H1 (cell line): ENCODE measurements at places on chromosomes 6 and 20.

- H3K4me1 ChIP-seq: no peaks in the 10 kb centered on the region
- H3K27ac ChIP-seq: no peak overlapping the region
- no peak for DNase-seq
- H3K36me3 ChIP-seq: no peaks in the 10 kb centered on the region
Measured at GRCh38 chr6:30749554-30750378, 5.4 kb upstream of the IER3 start.

DNA sequence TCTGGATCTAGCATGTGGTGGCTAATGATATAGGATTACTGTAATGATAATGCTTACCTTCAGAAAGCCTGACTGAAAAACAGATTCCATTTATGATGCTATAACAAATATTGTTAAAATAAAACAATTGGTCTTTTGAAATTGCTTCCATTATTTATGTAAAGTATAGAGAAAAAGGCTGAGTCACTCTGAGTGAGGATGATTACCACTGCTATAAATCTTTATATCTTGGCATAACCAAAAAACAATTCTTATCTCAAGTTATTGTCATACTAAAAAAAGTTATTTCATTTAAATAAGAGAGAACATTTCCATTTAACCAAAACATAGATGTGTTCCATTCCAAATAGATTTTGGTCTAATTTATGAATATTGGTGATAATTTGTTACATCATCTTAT, 53.0 kb upstream of the DST start:
- no peak overlapping the region for H3K4me3 ChIP-seq
- DNase-seq: no peak
- H3K27me3 ChIP-seq: no peaks in the 10 kb centered on the region
- H3K36me3 ChIP-seq: no peaks in the 10 kb centered on the region
- no peak overlapping the region for H3K27ac ChIP-seq
- H3K4me1 ChIP-seq: no peaks in the 10 kb centered on the region

DNA sequence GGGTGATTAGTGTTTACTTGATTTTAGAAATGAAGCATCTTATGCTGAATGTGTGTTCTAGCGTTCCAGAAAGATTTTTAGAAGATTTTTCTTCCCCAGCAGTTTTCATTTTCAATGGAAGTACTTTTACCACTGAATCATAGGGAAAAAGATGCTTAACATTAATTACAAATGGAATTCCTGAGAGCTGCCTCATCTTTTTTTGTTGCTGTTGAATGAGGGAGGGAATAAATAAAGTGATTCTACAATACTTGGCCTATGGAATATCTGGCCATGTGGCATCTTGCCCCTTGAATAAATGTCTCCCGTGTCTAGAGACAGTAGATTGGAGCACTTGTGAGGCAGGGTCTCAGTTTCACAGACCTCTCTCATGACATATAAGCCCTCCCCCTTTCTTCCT, 44.1 kb upstream of the SLC22A1 start:
- H3K4me1 ChIP-seq: no peaks in the 10 kb centered on the region
- no peak for DNase-seq
- peaks cover 78% of the 10 kb centered on the region for H3K36me3 ChIP-seq
- H3K27ac ChIP-seq: no peak overlapping the region
- H3K4me3 ChIP-seq: no peak overlapping the region
- no peaks in the 10 kb centered on the region for H3K27me3 ChIP-seq

DNA sequence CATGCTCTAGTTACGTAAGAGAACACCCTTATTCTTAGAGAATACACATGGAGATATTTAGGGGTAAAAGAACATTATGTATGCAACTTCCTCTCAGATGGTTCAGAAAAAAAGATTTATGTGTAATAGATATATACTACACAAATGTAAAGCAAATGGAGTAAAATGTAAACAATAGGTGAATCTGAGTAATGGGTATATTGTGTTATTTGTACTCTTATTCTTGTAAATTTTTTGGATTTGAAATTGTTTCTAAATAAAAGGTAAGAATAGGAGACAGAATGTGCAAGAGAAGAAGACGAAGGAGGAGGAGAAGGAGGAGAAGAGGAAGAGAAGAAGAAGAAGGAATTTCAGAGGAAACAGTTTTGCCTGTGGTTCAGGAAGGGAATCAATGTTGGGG, 22.5 kb upstream of the LCA5 start:
- no peak for DNase-seq
- no peak overlapping the region for H3K4me3 ChIP-seq
- H3K27ac ChIP-seq: no peak overlapping the region
- no peaks in the 10 kb centered on the region for H3K4me1 ChIP-seq
- H3K36me3 ChIP-seq: no peaks in the 10 kb centered on the region
- H3K27me3 ChIP-seq: no peaks in the 10 kb centered on the region

- DNase-seq: no peak
- H3K27ac ChIP-seq: no peak overlapping the region
- no peaks in the 10 kb centered on the region for H3K4me1 ChIP-seq
- H3K4me3 ChIP-seq: no peak overlapping the region
- no peaks in the 10 kb centered on the region; the same call in 1 of the 2 replicates for H3K27me3 ChIP-seq
Measured at GRCh38 chr20:37656945-37657344, 36.9 kb upstream of the CTNNBL1 start.

DNA sequence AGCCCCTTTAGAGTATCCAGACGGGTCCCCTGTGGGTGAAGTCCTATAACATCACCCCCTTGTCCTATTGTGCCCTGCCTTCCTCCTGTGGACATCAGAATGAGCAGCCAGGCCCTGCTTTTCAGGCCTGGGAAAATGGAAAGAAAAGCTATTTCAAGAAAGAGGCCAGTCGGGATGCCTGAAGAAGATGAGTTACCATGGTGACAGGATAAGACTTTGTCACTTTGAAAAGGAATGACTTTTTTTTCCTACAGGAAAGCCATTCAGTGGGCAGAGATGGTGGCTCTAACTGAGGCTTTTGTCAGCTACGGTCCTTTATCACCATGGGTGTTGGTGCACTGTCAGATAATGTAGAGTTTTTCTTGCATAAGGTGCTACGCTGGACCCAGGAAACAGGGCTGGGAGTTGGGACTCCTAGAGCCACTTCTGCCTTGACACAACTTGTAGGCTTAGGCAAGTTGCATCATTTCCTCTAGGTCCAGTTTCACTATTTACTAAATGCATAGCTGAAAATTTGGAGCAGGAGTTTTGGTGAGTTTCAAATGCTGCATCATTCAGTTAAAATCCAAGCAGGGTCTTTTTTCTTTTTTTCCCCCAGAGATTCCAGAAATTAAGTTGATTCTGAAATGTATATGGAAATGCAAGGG, 293.6 kb upstream of the PRND start:
- H3K4me1 ChIP-seq: no peaks in the 10 kb centered on the region; the same call in 1 of the 2 replicates
- no peaks in the 10 kb centered on the region for H3K36me3 ChIP-seq
- H3K27ac ChIP-seq: no peak overlapping the region
- H3K4me3 ChIP-seq: no peak overlapping the region
- no peak for DNase-seq
- H3K27me3 ChIP-seq: no peaks in the 10 kb centered on the region

- H3K4me3 ChIP-seq: no peak overlapping the region
- H3K27me3 ChIP-seq: no peaks in the 10 kb centered on the region
- DNase-seq: no peak
- H3K36me3 ChIP-seq: no peaks in the 10 kb centered on the region
- no peak overlapping the region for H3K27ac ChIP-seq
Measured at GRCh38 chr6:115717062-115717461, 343.6 kb downstream of the FRK start.

GRCh38 chr20:14522595-14522994, 185.2 kb upstream of the FLRT3 start:
- no peak overlapping the region for H3K4me3 ChIP-seq
- no peaks in the 10 kb centered on the region for H3K36me3 ChIP-seq
- no peaks in the 10 kb centered on the region for H3K27me3 ChIP-seq
- no peak for DNase-seq

DNA sequence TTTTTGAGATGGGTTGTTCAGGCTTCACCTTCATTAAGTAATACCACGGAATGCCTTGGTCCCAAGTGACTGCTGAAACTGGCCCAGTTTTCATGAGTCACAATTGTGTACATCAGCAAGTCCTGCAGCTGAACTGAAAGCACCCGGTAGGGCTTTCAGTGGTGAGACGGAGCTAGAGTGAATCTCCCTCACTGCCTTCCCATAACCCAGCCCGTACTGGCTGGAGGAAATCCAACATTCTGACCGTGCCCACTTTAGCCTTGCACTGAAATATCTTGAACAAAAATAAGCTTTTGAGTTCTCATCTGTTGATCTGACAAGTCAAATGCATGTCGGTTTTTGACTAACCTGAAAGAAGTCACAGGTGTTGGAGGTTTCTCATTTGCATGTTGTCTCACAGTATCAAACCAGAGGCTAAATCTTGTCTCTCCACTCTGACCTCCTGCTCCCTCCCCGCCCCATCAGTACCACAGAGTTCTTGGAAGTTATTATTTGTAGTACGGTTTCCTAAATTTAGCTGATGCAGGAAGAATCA, 35.9 kb downstream of the DUSP22 start:
- H3K27me3 ChIP-seq: no peaks in the 10 kb centered on the region
- no peaks in the 10 kb centered on the region for H3K36me3 ChIP-seq
- H3K4me1 ChIP-seq: peaks cover 2% of the 10 kb centered on the region
- no peak overlapping the region for H3K4me3 ChIP-seq

DNA sequence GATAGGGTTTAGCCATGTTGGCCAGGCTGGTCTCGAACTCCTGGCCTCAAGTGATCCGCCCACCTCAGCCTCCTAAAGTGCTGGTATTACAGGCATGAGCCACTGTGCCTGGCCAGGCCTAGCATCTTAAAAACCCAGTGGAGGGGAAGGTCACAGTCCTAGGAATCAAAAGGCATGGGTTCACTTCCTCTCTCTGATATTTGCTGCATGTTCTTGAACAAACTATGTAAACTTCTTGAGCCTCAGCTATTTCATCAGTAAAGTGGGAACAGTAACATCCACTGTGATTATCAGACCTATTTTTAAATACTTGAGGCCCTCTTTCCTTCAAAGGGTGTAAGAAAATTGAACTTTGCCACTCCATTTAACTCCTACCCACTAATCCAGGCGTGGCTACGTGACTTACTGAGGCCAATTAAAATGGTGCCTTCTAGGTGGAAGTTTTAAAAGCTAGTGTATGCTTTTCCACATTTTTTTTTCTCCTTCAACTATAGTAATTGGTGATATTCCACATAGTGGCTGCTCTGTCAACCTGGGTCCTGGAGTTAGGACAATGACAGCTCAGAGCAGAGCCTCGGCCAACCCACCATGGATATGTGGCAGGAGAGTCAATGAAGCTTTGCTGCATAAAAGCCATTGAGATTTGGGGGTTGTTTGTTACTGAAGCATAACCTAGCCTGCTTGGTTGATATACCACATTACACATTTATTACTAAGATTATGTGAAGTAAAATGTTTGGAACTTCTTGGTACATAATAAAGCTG, 32.2 kb upstream of the IER3 start:
- H3K4me1 ChIP-seq: no peaks in the 10 kb centered on the region
- no peak overlapping the region for H3K27ac ChIP-seq
- H3K4me3 ChIP-seq: no peak overlapping the region
- DNase-seq: no peak
- H3K36me3 ChIP-seq: no peaks in the 10 kb centered on the region

DNA sequence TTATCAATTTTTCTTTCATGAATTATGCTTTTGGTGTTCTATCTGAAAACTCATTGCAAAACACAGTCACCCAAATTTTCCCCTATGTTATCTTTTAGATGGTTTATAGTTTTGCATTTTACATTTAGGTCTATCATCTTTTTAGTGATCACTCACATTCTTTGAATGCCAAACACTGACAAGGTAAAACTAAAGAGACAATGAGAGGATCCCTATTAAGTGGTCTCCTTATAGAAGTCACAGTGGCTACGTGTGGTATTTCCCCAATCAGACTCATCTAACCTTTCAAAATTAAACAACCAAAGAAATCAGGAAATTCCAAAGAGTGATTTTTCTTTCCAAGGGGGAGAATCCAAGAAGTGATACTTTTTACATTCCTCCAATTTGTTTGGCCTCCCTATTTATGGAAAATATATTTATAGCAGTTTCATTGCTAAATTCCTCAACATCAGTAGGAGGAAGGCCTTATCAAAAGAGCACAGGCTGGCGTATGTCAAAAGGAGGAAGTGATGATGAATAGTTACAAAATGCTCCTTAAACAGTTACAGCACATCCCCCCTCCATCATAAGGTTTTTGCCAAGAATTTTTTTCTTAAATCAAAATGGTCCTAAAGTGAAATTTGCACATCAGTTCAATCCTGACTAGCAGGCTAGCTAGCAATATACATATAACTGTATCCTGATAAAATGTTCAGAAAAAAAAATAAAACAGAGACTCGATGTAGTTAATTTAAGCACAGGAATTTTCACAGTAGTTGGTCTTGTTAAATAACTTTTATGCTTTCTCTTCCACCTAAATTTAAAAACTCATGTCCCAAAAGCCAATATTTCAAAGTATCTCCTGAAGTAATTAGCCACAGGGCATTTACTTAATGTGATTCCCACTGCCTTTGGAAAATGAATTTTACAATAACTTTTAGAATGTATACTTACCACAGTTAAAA, 76.2 kb upstream of the IPCEF1 start:
- no peaks in the 10 kb centered on the region for H3K27me3 ChIP-seq
- no peak overlapping the region for H3K4me3 ChIP-seq
- H3K36me3 ChIP-seq: no peaks in the 10 kb centered on the region

- no peak overlapping the region for H3K4me3 ChIP-seq
- H3K36me3 ChIP-seq: no peaks in the 10 kb centered on the region; the same call in 1 of the 2 replicates
- H3K27ac ChIP-seq: no peak overlapping the region
- no peaks in the 10 kb centered on the region for H3K4me1 ChIP-seq
- no peak for DNase-seq
Measured at GRCh38 chr6:110233770-110234374, 53.6 kb downstream of the CDC40 start.

- H3K27me3 ChIP-seq: no peaks in the 10 kb centered on the region
- H3K27ac ChIP-seq: no peak overlapping the region
- no peak for DNase-seq
- no peak overlapping the region for H3K4me3 ChIP-seq
Measured at GRCh38 chr20:38270869-38271605, 10.5 kb upstream of the KIAA1755 start.

DNA sequence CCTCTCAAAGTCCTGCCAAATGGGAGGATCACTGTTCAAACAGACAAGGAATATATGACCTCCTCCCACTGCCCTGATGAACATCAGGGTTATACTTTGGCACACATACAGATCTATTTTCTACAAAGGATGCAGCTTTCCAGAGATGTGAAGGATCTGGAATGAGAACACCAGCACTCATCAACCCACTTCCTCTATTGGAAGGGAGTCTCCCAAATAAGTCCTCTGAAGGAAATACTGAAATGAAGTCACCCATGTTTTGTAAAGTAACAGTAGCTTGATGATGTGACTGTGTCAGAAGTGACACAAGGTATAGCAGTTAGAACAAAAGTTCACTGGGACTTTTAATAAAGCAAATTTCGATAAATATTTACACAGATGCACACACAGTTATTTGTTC, 104.9 kb downstream of the OGFRL1 start:
- H3K4me3 ChIP-seq: no peak overlapping the region
- H3K4me1 ChIP-seq: no peaks in the 10 kb centered on the region
- H3K36me3 ChIP-seq: no peaks in the 10 kb centered on the region
- DNase-seq: no peak
- H3K27me3 ChIP-seq: no peaks in the 10 kb centered on the region; the same call in 1 of the 2 replicates

DNA sequence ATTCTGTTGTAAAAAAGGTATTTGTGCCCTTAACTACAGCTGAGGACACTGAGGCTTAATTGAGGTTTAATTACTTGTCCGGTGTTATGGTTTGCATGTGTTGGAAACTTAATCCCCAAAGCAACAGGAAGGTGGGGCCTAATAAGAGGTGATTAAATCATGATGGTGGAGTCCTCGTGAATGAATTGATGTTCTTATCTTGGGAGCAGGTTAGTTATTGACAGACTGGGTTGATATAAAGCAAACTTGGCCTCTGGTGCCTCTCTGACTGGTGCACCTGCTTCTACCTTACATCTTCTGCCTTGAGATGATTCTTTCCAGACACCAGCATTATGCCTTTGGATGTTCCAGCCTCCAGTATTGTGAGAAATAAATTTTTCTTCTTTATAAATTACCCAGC, 306.5 kb upstream of the HS3ST5 start:
- H3K4me1 ChIP-seq: no peaks in the 10 kb centered on the region
- no peaks in the 10 kb centered on the region for H3K27me3 ChIP-seq
- DNase-seq: no peak
- H3K4me3 ChIP-seq: no peak overlapping the region
- H3K27ac ChIP-seq: no peak overlapping the region
